OCI-LY7 (cell line): ENCODE measurements at places on chromosomes 2 and 18.

- DNase-seq, result no peak
Measured at GRCh38 chr18:40413160-40413559, 1541.9 kb upstream of the PIK3C3 start.

DNA sequence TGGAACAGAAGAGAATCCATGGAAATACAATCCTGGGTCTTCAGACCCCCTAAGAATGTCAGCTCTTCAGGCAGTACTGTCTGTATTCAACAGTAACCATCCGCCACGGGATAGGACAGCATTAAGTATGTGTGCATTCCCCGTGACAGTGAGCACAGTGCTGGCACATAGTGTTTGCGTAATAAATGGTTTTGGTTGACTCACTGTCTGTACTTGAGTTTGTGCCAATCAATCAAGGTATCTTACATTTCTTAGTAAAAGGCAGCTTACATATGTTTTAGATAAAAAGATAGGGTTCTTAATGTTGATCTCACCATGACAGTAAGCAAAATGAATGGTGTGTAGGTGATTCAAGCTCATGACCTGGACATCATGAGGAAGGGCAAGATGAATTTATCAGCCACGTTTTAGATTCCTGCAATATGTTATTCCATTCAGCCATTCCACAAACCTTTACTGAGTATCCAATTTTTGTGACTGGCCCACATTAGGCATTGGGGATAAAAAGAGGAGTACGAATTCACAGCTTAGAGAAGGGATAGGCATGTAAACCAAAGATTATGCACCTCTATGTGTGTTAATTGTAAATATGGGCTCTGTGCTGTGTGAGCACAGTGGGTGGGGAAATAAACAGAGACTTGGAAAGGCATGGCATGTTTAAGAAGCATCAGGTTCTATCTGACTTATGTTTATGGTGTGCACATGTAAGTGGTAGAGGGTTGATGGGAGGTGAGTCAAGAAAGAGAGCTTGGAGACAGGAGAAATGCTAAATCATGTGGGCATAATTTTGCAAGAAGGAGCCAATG, 258.8 kb downstream of the SLC8A1 start:
- DNase-seq, result no peak

- no peak for DNase-seq
Measured at GRCh38 chr2:154960802-154961583, 262.5 kb downstream of the KCNJ3 start.

GRCh38 chr2:148674063-148675020, 29.8 kb downstream of the EPC2 start:
- DNase-seq, result peak; percentile 46

DNA sequence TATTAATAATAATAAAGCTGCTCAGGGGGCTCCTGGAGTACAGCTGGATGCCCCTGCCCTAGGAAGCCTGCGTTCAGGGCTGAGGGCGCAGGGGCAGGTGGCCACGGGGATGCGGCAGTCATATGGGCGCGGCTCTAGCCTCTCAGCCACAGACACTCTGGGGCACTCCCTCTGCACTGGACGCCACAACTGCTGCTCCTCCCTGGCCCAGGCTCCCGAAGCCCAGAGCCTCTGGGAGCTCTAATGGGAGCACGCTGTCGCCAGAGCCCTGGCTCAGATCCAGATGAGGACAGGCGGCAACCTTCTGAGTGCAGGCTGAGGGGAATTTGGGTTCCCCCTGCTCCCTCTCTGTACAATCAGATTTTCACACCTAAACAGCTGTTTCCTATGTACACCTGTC, 93.6 kb downstream of the MTCL1 start:
- no peak for DNase-seq

- DNase-seq, result no peak
Measured at GRCh38 chr2:75716406-75716805, 5.7 kb upstream of the GCFC2 start.

GRCh38 chr2:207290833-207291624, 125.3 kb upstream of the KLF7 start:
- DNase-seq, result no peak

- no peak for DNase-seq
Measured at GRCh38 chr2:95289253-95289652, 7.9 kb upstream of the KCNIP3 start.

- DNase-seq, result no peak
Measured at GRCh38 chr2:11774600-11774999, 28.2 kb downstream of the LPIN1 start.

- no peak for DNase-seq
Measured at GRCh38 chr2:120371969-120372625, 26.2 kb downstream of the INHBB start.

DNA sequence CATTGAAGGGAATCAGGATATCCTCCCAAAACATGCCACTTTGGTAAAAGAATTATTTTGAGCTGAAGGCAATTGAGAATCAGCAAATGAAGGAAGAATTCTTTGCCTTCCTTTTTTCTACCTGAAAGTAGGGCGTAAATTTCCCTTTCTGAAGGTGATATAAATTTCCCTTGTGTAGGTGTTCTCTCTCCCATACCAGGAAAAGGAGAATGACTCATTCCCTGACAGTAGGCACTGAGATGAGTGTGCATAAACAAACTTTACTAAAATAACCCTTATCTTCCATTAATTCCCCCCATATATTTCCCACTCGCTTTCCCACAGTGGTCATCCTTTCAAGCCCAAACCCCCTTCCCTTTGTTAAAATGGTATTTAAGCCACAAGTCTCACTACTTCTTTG, 1339.0 kb downstream of the LRP1B start:
- no peak for DNase-seq

DNA sequence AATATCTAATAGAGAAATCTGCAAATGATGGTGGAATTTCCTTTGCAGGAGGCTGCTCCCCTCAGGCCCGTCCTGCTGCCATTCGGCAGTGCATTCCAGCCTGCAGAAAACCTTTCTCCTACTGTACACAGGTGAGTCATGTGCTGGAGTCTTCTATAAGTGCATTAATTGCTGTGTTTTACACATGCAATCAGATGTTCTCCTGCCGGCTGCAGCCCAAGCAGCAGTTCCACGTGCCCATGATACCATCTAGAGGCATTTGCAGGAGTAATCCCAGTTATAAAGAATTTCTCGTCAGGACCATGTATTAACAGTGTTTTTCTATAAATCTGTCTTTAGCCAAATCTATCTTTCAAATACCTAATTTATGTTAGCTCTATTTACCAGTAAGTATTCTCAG, 304.7 kb upstream of the HNMT start:
- DNase-seq, result no peak

GRCh38 chr2:191366199-191366598, 121.0 kb downstream of the MYO1B start:
- no peak for DNase-seq

DNA sequence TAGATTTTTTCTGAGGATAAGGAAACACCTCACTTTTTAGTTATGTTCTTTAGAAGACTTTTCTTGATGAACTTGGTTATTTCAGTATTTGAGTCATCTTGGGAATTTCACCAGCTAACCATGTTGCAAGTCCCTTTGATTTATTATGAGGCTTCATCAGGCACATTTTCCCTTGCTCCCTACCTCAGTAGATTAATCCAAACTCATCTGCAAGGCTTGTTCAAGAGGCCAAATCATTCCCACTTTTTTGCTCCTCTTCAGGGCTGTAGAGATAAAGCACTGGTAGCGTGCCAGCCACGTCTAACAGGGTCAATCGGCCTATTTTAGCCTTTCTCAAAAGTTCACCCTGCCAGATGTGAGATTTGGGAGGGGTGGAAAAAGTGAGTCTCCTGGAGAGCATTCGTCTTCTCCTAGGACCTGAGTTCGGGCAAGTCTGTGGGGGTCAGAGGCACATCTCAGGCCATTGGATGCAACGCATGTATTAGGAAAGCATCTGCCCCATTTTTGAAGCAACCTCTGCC, 120.3 kb downstream of the RDH14 start:
- no peak for DNase-seq

GRCh38 chr2:10370390-10370789, 67.7 kb downstream of the HPCAL1 start:
- DNase-seq, result no peak

- no peak for DNase-seq
Measured at GRCh38 chr18:75464356-75464755, 36.9 kb upstream of the SMIM21 start.

- no peak for DNase-seq
Measured at GRCh38 chr18:27214831-27215230, 29.7 kb upstream of the CHST9 start.

DNA sequence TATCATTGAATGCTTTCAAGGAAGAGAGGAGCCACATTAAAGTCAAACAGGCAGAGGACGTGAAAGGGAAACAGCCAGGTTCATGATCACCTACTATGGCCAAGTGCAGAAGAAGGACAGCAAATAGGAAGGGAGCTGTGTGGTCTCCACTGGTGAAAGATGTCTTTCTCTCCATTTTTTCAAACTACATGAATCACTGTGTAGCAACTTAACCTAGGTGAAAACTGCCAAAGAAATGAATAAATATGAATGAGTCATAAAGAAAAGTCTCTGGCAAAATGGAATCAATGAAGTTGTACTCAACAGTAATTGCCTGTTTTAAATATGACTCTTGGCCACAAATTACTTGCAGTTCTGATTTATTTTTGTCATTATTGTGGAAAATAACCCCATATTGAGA, 452.6 kb upstream of the PKDCC start:
- DNase-seq, result no peak

DNA sequence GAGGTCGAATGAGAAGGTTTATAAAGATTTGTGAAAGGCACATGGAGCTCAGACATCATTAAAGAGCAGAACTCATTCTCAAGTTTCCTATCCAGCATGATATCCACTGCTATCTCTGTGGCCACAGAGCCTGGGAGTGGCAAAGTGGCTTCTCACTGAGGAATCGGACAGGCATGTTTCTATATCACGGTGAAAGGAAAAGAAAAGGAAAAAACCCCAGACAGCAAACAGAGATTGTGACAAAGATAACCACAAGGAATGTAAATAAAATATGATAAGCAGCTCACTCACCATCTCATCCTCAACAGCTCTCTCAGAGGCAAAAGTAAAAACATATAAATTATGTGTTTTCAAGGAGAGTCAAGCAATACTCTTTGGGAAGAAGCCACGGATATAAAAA, 2.5 kb downstream of the PID1 start:
- no peak for DNase-seq

GRCh38 chr2:70569559-70569958, 15.9 kb upstream of the TGFA start:
- no peak for DNase-seq

DNA sequence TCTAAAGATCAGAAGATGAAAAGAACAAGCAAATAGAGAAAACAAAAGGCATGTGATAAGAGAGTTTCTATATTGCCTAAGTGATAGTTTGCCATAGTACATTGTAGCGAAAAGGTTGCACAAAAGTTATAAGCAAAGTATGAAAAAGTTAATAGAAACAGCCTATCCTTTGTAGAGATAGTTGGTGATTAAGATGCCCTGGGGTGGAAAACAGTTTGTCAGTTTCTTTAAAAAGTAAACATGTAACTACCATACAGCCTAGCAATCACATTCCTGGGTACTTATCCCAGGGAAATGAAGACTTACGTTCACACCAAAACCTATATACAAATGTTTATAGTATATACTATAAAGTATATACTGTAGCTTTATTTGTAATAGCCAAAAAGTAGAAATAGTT, 16.9 kb upstream of the DAPL1 start:
- no peak for DNase-seq

DNA sequence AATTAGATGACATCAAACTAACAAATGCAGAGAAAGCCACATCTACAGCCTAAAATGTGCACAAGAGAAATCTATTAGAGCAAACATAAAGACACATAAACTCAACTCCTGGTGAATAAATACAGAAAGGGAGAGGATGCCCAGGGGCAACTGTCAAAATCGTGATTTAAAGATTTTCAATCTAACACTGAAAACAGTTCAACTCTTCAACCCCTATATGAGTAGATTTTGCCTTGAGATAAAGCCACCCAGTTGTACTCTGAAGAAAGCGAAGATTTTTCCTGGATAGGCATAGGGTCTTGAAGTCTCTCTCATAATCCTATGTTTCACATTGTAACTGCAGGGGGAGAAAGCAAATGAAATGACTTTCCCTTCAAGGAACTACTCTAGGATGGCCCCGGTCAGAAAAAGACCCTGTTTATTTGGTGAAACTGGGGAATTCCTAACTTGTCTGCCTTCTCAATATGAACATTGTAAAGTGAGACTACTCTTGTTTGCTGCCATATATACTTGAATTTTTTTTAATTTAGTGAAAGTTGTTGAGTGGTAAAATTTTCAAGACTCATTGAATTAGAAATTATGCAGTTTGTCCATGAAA, 226.7 kb downstream of the ERBB4 start:
- DNase-seq, result no peak

DNA sequence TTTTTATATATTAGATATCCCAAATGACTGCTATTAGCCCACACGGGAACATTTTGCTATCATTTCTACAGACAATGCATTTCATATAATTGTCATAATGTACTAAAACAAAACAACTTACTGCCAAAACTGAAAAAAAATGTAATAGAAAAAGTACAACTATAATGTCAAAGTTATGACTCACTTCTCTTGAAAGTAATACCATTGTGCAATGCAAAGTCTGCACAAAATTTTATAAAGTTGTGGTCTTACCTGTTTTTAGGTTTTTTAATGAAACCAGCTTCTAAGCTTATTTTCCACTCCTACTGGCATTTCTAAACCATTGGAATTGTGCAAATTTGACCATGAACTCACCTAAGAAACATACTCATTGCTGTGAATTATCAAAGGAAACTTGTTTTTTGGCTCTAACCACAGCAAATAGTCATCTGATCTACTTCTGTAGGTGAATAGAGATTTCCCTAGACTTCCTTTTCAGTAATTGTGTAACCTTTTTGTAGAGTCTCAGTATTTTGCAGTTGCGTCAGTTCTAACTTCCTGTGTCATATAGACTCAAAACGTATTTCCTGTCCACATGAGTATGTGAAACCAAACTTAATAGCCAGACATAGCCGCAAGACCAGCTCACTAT, 31.9 kb upstream of the TFPI start:
- peak; percentile 2 for DNase-seq

DNA sequence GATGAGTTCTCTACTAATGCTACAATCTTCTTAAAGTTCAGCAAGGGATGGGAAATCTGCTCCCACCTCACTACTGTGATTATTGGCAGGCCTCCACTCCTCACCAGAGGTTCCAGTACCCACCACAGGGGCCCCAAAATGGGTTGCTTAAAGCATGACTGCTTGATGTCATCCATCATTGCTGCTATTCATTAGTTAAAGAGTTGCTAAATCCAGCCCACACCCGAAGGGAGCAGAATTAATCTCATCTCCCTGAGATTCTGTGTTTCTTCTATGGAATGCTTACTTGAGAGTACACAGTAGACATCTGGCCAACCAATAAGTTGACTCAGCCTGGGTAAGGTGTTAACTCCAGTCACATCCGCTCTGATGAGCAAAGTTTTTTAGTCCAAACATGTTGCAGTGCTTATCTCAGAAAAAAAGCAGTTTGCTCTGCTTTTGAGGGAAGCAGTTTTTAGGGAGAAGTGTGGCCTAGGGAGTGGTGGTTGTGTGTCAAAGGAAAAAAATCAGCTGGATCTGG, 690.2 kb upstream of the POU3F3 start:
- no peak for DNase-seq

- DNase-seq, result no peak
Measured at GRCh38 chr2:43818761-43819160, 19.9 kb downstream of the ABCG5 start.

GRCh38 chr18:68840554-68841263, 42.8 kb downstream of the CCDC102B start:
- DNase-seq, result no peak
